ENCODE measurements at places on chromosomes 6 and 20.
A peak's percentile ranks its signal among the peaks of the same experiment; 100 is the strongest.

DNA sequence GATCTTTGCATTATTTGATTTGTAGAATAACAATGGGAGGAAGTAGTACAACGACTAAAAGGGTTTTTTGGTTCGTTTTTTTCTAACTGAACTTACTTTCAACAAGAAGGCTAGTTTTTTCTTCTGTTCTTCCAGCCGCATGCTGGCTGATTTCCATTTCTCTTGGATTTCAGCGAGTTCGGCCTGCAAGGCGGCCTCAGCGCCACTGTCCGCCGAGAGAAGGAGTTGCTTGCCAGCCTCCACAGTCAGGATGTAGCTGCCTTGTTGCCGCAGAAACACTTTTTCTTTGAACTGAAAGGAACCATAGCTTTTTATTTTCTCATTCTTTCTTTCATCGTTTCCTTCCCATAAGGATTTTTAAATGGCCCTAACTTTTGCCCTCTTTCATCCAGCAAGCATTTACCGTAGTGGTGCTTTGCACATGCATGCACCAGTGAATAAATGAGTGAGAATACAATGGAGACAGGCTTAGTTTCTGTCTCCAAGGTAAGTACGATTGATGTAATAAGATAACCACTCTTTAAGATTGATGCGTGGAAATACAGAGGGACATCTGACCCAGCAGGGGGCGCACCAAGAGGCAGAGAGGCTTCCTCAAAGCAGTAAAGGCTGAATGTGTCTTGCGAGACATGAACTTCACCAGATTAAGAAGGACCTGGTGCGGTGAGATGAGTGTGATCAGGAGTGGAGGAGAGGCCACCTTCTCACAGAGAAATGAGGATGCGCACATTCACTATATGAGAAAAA lies 398.8 kb downstream of the ESR1 start:
- no peak overlapping the region for H3K27ac ChIP-seq
- DNase-seq: peak; percentile 77
- H3K36me3 ChIP-seq: peaks cover 29% of the 10 kb centered on the region
- no peak overlapping the region for H3K4me3 ChIP-seq

DNA sequence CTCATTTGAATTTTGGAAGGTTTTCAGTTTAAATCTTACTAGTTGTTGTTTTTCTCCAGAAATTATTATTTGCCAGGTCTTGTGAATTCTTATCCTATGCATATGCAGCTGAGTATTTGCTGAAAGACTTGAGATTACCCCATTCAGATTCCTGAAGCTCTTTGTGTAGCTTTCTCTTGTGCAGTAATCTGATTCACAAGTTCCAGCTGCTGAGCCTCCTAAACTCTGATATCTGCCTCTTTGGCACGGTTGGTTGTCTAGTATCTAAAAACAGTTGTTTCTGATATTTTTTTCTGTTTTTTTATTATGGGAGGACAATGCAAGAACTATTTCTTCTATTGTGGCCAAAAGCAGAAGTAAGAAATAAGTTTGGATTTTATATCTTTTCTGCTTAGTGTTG lies 863.9 kb upstream of the MANEA start:
- H3K4me3 ChIP-seq: no peak overlapping the region
- H3K27me3 ChIP-seq: no peaks in the 10 kb centered on the region
- H3K36me3 ChIP-seq: no peaks in the 10 kb centered on the region
- no peak for DNase-seq
- no peaks in the 10 kb centered on the region for H3K4me1 ChIP-seq
- no peak overlapping the region for H3K27ac ChIP-seq

DNA sequence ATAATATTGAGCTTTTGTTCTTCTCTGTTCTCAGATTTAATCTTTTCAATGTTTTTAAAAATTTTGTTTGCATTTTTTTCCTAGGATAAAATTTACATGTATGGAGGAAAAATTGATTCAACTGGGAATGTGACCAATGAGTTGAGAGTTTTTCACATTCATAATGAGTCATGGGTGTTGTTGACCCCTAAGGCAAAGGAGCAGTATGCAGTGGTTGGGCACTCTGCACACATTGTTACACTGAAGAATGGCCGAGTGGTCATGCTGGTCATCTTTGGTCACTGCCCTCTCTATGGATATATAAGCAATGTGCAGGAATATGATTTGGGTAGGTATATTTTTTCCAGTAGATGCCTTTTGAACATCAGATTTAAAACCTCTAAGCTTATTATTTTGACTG lies 89.8 kb downstream of the ATRN start:
- peaks cover 4% of the 10 kb centered on the region for H3K36me3 ChIP-seq
- no peak overlapping the region for H3K27ac ChIP-seq
- no peaks in the 10 kb centered on the region for H3K27me3 ChIP-seq
- no peak for DNase-seq
- no peak overlapping the region for H3K4me3 ChIP-seq

GRCh38 chr6:138307816-138308730 lies 69.6 kb upstream of the SMIM28 start:
- no peak for DNase-seq
- H3K27ac ChIP-seq: no peak overlapping the region
- no peaks in the 10 kb centered on the region for H3K4me1 ChIP-seq
